ENCODE measurements at places on chromosomes 11 and 22.

DNA sequence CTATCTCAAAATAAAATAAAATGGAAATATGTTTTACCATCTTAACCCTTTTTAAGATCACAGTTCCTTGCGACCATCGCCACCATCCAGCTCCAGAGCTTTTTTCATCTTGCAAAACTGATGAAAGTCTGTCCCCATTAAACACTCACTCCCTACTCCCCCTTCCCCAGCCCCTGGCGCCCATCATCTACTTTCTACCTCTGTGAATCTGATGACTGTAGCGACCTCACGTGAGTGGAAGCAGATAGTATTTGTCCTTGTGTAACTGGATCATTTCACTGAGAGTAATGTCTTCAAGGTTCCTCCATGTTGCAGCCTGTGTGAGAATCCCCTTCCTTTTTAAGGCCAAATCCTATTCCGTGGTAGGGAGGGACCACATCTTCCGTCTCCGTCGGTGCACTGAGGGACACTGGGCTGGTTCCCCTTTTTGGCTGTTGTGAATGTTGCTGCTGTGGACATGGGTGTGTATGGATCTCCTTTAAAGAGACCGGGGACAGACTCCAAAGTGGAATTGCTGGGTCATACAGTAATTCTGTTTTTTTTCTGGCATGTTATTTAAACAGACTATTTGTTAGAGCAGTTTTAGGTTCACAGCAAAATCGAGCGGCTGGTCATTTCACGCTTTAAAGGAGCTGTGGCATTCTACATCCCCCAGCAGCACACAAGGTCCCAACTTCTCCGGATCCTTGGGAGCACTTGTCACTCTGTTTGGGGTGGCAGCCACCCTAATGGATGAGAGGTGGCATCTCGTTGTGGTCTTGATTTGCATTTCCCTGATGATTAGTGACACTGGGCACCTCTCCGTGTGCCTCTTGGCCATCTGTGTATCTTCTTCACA lies 120.0 kb downstream of the KCNQ1 start:
- no peak overlapping the region for H3K27ac ChIP-seq
- no peak for DNase-seq
- H3K4me3 ChIP-seq, result no peak overlapping the region
- H3K27me3 ChIP-seq, result no peaks in the 10 kb centered on the region
- H3K36me3 ChIP-seq, result no peaks in the 10 kb centered on the region

DNA sequence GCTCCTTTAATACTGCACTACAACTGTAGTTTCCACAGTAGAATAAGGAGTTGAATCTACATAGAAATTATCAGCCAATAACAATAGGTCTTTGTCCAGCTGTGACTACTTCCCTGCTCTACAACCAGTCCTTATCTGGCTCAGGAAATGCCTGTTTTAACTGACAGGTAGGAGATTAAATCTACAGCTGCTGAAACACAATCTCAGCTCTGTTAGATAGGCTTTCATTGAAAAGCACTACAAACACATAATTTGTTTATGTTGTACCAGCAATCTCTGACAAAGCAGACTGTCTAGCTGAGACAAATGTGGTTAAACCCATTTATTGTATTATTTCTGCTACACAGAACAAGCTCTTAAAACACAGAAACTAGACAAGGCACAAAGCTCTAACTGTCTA lies 230.0 kb downstream of the SOX6 start:
- peak; percentile 58 for DNase-seq
- H3K27ac ChIP-seq, result peak overlapping the region; percentile 64
- no peaks in the 10 kb centered on the region for H3K27me3 ChIP-seq
- H3K4me3 ChIP-seq, result no peak overlapping the region

DNA sequence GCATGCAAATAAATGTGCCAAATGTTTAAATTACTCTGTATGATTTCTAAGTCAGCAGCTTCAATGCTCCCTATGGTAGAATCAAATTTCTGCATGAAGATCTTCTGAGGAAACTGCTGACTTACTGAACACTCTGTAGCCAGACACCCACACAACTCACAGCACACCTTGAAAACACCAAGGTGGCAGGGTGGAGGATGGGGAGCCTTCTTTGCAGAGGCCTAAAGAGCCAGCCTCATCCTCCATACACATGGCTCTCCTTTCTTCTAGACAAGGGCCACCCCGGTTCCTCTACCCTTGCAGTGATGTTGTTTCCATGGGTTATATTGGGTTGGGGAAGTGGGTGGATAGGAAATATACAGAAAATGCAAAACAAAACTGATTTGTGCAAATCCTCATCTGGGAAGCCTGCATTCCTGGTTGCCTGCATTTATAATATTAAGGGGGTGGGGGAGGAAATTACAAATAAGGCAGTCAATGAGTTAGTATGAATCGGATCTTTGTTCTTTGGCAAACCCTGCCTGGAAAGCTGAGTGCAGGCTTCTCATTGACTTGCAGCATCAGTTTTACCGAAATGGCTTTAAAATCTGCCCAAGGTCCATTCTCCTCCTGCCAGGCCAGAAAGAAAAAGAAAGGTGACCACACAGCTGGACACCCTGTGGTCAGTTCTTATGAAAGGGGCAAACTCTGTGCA lies 15.8 kb upstream of the ETS1 start:
- no peaks in the 10 kb centered on the region for H3K4me1 ChIP-seq
- H3K27ac ChIP-seq, result no peak overlapping the region
- no peaks in the 10 kb centered on the region for H3K36me3 ChIP-seq
- peaks cover 76% of the 10 kb centered on the region for H3K27me3 ChIP-seq
- H3K4me3 ChIP-seq, result no peak overlapping the region
- no peak for DNase-seq

DNA sequence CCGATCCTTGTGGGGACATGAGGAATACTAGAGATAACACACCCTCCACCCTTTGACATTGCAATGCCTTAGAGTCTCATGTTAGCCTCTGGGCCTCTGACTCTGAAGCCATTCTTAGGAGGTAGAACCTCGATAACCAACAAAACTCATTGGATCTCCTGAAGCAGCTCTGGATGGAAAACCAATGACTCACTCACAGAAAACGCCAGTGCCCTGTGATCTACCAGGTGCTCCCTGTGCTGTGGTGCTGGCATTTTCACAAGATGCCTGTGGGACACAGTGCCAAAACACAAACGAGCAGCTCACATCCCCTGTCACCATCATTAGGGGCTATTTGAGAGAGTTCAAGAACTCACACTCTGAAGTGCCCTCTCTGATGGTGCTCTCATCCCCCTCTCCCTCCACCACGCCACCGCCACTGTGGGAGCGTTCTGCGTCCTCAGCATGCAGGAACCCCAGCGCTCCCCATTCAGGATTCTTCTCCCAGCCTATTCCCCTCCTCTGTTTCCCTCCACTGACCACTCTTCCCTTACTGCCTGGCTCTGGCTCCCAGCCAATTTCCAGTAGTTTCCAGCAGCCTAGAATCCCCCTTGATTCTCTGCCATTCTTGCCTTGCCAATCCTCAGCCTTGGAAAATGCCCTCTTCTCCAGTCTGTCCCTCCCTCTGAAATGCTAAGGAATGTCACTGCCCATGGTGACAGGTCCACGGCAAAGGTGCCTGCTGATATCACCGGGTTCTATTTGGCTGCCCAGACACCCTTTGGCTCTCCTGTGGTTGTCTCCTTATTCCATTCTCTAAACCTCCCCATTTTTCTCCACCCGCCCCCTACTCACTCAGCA lies 4.7 kb upstream of the POLD4 start:
- no peaks in the 10 kb centered on the region for H3K36me3 ChIP-seq
- no peak overlapping the region for H3K27ac ChIP-seq
- no peak for DNase-seq
- no peaks in the 10 kb centered on the region for H3K27me3 ChIP-seq
- peaks cover 16% of the 10 kb centered on the region for H3K4me1 ChIP-seq

DNA sequence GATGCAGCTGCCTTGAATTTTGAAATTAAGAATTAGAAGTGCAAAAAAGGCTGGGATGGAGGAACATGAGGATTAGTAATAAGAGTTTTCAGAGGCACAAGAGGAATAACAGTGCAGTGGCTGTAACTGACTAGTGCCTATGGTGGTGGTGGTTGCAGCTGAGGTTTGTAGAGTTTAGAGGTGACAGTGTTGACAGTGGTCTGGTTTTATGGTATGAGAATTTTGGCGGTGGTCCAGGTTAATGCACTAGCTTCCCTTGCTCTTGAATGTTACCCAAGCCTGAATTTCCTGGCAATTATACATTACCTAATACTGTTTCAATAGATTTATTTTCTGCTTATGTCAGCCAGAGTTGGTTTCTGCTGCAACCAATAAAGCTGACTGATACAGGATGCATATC lies 112.8 kb upstream of the C11orf87 start:
- peak; percentile 53 for DNase-seq
- H3K27ac ChIP-seq, result no peak overlapping the region
- no peaks in the 10 kb centered on the region for H3K36me3 ChIP-seq
- H3K4me1 ChIP-seq, result no peaks in the 10 kb centered on the region
- no peak overlapping the region for H3K4me3 ChIP-seq

DNA sequence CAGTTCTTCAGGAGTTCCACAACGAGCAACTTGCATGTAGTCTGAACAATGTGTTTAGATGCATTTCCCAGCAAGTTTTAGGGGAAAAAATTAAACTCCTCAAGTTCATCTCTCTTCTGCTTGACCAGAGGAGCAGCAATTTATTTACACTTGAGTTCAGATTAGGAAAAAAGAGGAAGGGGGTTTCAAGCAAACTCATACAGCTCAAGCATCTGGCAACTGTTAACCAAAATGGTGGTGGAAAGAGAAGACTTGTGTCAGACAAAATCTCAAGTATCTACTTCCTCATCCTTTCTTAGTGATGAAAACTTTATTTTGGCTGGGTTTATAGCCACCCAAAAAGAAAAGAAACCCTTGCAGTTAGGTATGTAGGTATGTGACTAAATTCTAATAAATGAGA lies 29.1 kb upstream of the PICALM start:
- H3K27ac ChIP-seq, result no peak overlapping the region
- no peaks in the 10 kb centered on the region for H3K4me1 ChIP-seq

- no peak overlapping the region for H3K27ac ChIP-seq
- no peaks in the 10 kb centered on the region for H3K27me3 ChIP-seq
- H3K36me3 ChIP-seq, result peaks cover 31% of the 10 kb centered on the region
- DNase-seq, result no peak
- H3K4me1 ChIP-seq, result no peaks in the 10 kb centered on the region
- no peak overlapping the region for H3K4me3 ChIP-seq
Measured at GRCh38 chr11:32107647-32108046, 16.8 kb downstream of the RCN1 start.

GRCh38 chr11:120778685-120779490 lies 245.0 kb upstream of the TBCEL start:
- peaks cover 35% of the 10 kb centered on the region for H3K27me3 ChIP-seq
- no peak overlapping the region for H3K27ac ChIP-seq
- H3K36me3 ChIP-seq, result no peaks in the 10 kb centered on the region
- no peak for DNase-seq
- no peaks in the 10 kb centered on the region for H3K4me1 ChIP-seq

GRCh38 chr11:38646382-38646781 lies 2048.3 kb upstream of the RAG2 start:
- H3K27me3 ChIP-seq, result no peaks in the 10 kb centered on the region
- no peak for DNase-seq
- H3K27ac ChIP-seq, result no peak overlapping the region
- no peaks in the 10 kb centered on the region for H3K4me1 ChIP-seq

DNA sequence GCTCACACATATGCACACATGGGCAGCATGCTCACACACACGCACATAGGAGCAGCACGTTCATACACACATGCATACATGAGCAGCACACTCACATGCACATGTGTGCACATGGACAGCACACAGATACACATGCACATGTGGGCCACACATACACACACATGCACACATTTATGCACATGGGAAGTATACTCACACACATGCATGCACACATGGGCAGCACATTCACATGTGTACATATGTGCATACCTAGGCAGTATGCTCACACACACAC lies 42.5 kb downstream of the RTN4R start:
- no peaks in the 10 kb centered on the region for H3K27me3 ChIP-seq
- peaks cover 16% of the 10 kb centered on the region for H3K4me1 ChIP-seq
- no peak overlapping the region for H3K4me3 ChIP-seq
- H3K27ac ChIP-seq, result no peak overlapping the region

- H3K4me3 ChIP-seq, result no peak overlapping the region
- H3K4me1 ChIP-seq, result no peaks in the 10 kb centered on the region
- H3K27ac ChIP-seq, result no peak overlapping the region
- H3K27me3 ChIP-seq, result no peaks in the 10 kb centered on the region
- DNase-seq, result no peak
Measured at GRCh38 chr11:118841469-118842242, 42.0 kb upstream of the CXCR5 start.

GRCh38 chr22:25970374-25970911 lies 198.8 kb upstream of the SEZ6L start:
- no peak overlapping the region for H3K4me3 ChIP-seq
- H3K27me3 ChIP-seq, result no peaks in the 10 kb centered on the region
- DNase-seq, result peak; percentile 62
- no peaks in the 10 kb centered on the region for H3K36me3 ChIP-seq
- no peak overlapping the region for H3K27ac ChIP-seq
- H3K4me1 ChIP-seq, result peaks cover 9% of the 10 kb centered on the region

GRCh38 chr11:503179-503981 lies 3.7 kb downstream of the RNH1 start:
- peaks cover 23% of the 10 kb centered on the region for H3K36me3 ChIP-seq
- DNase-seq, result no peak
- H3K4me3 ChIP-seq, result peak overlapping the region; percentile 91
- peaks cover 14% of the 10 kb centered on the region for H3K4me1 ChIP-seq
- H3K27me3 ChIP-seq, result no peaks in the 10 kb centered on the region
- H3K27ac ChIP-seq, result peak overlapping the region; percentile 38

GRCh38 chr22:19958083-19959042 lies 16.7 kb upstream of the TXNRD2 start:
- H3K4me3 ChIP-seq, result no peak overlapping the region

DNA sequence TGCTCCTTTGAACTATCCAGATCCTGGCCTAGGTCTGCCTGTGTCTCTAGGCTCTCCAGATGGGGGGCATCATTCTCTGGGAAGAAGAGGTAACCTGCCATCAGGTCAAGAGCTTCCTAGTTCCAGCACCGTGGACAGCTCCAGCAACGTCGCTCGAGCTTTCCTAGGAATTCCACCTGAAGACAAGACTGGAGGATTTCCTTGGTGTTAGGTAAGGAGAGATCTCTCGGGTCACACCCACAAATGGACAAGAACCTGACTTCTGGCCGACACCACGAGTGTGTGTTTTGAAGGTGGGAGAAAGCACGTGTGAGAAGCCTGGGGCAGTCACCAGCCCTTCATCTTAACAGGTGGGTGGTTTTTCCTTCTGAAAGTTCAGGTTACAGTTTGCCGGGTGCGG lies 1.2 kb downstream of the PRG3 start:
- no peaks in the 10 kb centered on the region for H3K4me1 ChIP-seq
- no peaks in the 10 kb centered on the region for H3K36me3 ChIP-seq
- H3K27ac ChIP-seq, result no peak overlapping the region
- peak; percentile 31 for DNase-seq
- H3K4me3 ChIP-seq, result no peak overlapping the region
